ENCODE measurements at places on chromosomes 1 and 21. TPM values are rescaled to one million over a fixed set of nuclear protein-coding genes. Genes with fewer than 3 reads are reported as not detected.

GRCh38 chr1:32816676-32817158 lies 441 bp downstream of the YARS1 start:
- DNase-seq: no peak
- H3K4me1 ChIP-seq: peaks cover 15% of the 10 kb centered on the region
- peak overlapping the region; percentile 89 for H3K27ac ChIP-seq
- peak overlapping the region; percentile 95 for H3K4me3 ChIP-seq

GRCh38 chr1:174134003-174134659 lies 25.2 kb upstream of the RABGAP1L start:
- no peak for DNase-seq
- no peak overlapping the region for H3K4me3 ChIP-seq
- H3K4me1 ChIP-seq: no peaks in the 10 kb centered on the region
- H3K27me3 ChIP-seq: no peaks in the 10 kb centered on the region
- H3K36me3 ChIP-seq: no peaks in the 10 kb centered on the region
- no peak overlapping the region for H3K27ac ChIP-seq

- H3K4me3 ChIP-seq: no peak overlapping the region
- H3K27ac ChIP-seq: no peak overlapping the region
- no peaks in the 10 kb centered on the region for H3K27me3 ChIP-seq
- H3K36me3 ChIP-seq: no peaks in the 10 kb centered on the region
Observed at GRCh38 chr1:221992427-221992826, 250.5 kb upstream of the DUSP10 start.

DNA sequence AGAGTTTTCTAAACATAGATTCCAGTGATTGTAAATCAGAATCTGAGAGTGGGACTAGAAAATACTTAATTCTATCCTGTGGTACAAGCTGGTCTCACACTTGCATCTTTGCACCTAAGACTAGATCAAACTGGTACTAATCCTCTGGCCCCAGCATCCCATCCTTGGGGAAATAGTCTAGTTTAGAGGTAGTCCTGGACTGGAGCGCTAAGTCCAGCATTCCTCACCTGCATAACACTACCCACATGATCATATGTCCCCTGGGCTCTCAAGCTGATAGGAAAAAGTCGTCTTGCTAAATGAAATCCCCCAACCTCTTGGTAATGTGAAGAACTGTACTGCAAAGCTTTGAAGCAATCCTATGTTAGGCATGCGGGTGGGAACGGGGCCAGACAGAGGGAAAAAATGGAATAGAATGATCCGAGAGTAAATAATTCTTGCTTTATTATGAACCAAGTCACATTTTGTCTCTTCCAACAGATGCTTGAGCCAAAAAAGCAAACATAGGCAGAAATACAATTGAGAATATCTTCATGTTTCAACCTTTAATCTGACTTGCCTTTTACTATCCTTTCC lies 4.8 kb downstream of the COX20 start:
- no peak overlapping the region for H3K4me3 ChIP-seq
- no peaks in the 10 kb centered on the region for H3K27me3 ChIP-seq
- DNase-seq: no peak
- H3K4me1 ChIP-seq: peaks cover 4% of the 10 kb centered on the region
- H3K36me3 ChIP-seq: no peaks in the 10 kb centered on the region

The CELF3 gene
- polyA plus RNA-seq: not detected

The KIF26B gene
- polyA plus RNA-seq: 0.37 TPM

The JTB gene
- polyA plus RNA-seq: 77.5 TPM

All from ovary (tissue), 10 donors.